ENCODE measurements at places on chromosomes 1 and 21.

- DNase-seq, result no peak
These were observed 9.4 kb downstream of the TMEM35B start for GRCh38 chr1:34975771-34976170.

- no peak for DNase-seq
These were observed 10.1 kb downstream of the ZC3H12A start for GRCh38 chr1:37484325-37485051.

DNA sequence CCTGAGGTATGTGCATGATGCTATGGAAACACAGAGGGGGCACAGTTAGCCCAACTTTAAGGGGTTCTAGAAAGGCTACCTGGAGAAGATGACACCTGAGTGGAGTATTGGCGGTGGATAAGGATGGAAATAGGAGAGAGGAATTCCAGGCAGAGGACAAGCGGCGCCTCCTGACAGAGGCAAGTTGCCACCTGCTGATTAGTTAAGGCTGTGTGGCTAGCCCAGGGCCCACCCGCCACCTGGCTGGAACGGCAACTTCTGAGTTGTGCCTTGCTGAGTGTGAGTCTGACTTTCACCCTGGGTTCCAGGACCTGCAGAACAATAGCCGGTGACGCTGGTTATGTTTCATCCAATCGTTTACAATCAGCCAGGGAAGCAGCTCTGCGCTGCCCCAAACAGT lies 126.9 kb upstream of the LMO4 start:
- DNase-seq, result no peak

GRCh38 chr1:227894831-227895451 lies 52.8 kb downstream of the WNT9A start:
- no peak for DNase-seq

DNA sequence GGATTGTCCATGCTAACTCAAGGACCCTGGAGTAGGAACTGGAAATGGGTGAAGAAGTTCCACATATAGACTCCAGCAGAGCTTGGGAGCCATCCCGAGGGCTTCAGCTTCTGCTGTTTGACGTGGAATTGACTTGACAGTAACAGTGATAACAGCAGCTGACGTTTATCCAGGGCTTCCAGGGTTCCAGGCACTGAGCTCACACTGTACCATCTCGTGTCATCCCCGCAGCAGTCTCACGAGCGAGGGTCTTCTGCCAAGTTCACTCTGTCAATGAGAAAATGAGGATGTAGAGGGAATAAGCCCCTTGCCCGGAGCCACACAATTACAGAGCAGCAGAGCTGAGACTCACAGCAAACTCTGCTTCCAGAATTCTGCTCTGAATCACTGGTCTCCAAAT lies 447.7 kb downstream of the SIPA1L2 start:
- DNase-seq, result no peak

DNA sequence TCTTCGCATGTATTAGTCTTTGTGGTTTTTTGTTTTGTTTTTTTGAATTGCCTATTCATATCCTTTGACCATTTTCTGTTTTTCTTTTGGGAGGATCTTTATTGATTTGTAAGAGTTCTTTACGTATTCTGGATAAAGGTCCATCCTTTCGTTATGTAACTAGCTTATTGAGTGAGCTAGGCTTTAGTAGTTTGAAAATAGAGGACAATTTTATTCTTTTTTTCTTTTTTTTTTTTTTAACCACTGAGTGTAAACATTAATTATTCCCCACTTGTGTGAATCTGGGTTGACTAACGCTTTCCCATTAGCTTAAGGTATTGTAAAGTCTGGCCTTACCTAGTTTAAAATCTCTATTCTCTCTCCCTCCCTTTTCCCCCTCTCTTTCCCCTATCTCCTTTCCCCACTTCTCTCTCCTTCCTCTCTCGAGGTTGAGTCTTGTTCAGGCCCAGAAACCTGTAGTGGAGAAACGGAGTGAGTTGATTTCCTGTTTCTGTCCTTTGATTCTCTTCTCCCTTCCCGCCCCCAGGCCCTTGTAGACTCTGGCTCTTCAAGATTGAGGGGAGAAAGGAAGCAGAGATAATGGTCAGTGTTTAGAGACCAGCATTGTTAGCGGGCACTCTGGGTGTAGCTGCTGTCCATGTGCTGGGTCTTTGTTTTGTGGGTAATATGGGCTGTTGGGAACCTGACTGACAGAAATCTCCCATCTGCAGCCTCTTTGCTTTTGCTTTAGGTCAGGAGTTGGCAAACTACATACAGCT lies 1.5 kb downstream of the MORC3 start:
- DNase-seq, result no peak

GRCh38 chr1:47887060-47887459 lies 110.1 kb downstream of the TRABD2B start:
- DNase-seq, result no peak

All from stimulated activated CD4-positive, alpha-beta T cell treated with anti-CD3 and anti-CD28 coated beads, Interleukin-12 subunit alpha, Interleukin-12 subunit beta, amount 100 ng/mL, for 48 hours (primary cell).